ENCODE measurements at places on chromosomes 5 and 9.

GRCh38 chr5:53922508-53923498 lies 362.4 kb downstream of the NDUFS4 start:
- no peak for DNase-seq

- DNase-seq, result peak; percentile 52
These were observed 83.2 kb upstream of the SMIM15 start for GRCh38 chr5:61245486-61245885.

DNA sequence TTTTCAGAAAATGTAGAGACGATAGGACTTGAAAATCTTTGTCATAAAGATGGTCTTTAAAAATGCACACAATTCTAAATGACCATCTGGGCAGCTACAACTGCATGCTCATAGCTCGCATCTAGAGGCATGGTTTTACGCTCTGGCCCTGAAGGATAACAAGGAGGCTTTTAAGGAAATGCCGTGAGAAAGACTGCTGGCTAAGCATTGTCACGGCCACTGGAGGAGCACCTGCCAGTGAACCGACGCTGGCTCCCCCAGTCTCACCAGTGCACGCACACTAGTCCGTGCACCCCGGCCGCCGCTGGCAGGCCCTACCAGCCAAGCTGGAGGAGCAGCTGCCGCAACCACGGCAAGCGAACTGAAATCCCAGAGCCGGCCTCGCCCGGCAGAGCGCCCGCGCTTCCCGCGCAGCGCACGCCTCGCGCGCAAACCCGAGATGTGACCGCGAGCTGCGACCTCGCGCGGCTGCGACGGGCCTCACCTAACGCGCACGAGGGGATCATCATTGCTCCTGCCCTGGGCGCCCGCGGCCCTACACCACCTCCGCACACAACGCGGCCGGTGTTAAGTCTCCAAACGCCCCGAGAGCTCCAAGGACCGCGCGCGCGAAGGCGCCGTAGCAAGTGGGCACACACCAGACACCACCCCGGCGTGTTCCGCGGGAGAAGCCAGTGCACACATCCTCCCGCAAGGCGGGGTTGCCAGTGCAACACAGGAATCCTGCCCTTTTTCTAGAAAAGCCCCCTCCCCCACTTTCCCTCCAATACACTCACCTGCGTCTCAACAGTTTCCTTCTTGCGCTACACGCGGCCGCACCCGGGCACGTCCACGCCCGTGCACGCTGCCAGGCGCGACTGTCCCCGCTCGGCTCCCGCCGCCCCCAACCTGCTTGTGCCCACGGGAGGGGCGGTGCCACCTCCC lies 5.3 kb downstream of the ELAVL2 start:
- DNase-seq, result no peak

DNA sequence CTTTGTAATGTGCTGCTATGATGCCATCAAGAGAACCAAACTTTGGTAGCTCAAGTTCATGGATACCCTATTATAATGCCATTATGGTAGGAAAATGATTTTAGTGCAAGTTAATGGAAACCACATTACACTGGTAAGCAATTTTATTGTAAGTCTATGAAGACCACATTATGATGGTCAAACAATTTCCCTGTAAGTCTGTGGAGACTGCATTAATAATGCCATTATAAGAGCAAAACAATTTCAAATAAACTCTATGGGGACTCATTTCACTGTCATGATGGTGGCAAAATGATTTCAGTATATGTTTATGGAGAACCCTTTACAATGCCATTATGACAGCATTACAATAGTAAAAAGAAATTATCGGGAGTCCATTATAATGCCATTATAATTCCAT lies 602.0 kb upstream of the MEF2C start:
- DNase-seq, result no peak

DNA sequence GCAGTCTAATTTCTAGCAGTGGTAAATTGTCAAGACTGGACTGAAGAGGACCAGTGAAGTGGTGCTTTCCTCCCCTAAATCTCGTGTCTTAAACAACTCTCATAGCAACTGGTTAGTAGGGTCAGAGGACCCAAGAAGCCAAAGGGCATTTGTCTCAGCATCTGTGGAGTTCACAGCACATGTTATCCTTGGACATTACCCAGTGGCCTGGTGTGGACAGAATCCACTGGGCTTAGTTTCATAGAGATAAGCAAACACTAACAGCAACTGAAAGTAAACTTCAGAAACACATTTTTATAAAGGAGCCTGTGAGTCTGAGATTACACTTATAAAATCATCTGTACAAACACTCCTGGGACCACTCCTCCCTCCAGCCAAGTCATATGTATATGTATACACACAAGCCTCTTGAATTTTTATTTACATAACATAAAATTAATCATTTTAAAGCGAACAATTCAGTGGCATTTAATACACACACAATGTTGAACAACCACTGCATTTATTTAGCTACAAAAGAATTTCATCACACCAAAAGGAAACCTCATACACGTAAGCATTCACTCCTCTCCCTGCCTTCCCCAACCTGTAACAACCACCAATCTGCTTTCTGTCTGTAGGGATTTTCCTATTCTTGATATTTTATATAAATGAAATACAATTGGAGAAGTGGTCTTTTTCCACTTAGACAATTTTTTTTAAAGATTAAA lies 457.8 kb downstream of the RASEF start:
- no peak for DNase-seq

DNA sequence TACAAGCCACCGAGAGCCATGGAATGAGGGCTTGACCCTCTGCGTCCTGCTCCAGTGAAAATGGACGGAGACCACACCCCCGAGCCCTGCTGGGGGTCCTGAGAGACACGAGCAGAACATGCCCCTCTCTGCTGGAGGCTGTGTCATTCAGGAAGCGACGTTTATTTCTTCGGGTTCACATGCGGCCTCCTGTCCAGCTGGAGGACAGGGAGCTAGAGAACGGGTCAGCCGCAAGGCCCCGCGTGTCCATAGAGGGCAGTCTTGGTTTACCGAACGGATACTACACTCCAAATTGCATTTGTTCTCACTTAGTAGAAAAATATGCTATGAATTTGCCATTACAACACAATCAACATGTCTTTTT lies 36.1 kb downstream of the MRPL36 start:
- peak; percentile 77 for DNase-seq

- DNase-seq, result no peak
These were observed 16.0 kb downstream of the FAM174A start for GRCh38 chr5:100551183-100551582.

GRCh38 chr9:5040730-5041389 lies 55.8 kb downstream of the JAK2 start:
- no peak for DNase-seq

- DNase-seq, result no peak
These were observed 16.7 kb downstream of the MARVELD2 start for GRCh38 chr5:69431424-69432303.

GRCh38 chr5:120684213-120684612 lies 220.1 kb downstream of the PRR16 start:
- no peak for DNase-seq

DNA sequence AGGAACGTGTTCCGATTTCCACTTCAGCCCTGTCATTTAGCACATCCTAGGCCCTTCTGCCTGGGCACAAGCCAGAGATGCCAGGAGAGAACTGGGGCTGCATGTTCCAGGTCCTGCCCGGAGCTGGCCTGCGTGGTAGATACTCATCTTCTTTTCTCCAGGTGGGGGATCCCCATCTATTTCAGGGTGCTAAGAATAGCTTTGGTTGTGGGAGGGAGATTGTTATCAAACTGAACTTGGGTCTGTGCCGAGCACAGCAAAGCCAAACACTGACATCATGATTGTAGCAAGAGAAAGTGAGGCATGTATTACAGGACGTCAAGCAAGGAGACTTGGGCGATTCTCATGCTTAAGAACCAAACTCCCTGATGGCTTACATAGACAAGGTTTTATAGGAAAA lies 18.2 kb downstream of the C9orf153 start:
- DNase-seq, result no peak

DNA sequence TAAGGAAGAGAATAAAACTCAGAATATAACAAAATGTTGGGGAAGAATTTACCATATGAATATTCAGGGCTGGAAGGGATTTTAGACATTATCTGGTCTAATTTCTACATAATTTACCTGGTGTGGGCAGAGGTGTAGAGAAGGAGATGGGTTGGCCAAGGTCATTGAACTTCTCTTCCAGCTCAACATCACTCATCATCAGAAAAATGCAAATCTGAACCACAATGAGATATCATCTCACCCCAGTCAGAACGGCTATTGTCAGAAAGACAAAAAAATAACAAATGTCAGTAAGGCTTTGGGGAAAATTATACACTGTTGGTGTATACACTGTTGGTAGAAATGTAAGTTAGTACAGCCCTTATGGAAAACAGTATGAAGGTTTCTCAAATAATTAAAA lies 121.7 kb downstream of the PTTG1 start:
- no peak for DNase-seq

DNA sequence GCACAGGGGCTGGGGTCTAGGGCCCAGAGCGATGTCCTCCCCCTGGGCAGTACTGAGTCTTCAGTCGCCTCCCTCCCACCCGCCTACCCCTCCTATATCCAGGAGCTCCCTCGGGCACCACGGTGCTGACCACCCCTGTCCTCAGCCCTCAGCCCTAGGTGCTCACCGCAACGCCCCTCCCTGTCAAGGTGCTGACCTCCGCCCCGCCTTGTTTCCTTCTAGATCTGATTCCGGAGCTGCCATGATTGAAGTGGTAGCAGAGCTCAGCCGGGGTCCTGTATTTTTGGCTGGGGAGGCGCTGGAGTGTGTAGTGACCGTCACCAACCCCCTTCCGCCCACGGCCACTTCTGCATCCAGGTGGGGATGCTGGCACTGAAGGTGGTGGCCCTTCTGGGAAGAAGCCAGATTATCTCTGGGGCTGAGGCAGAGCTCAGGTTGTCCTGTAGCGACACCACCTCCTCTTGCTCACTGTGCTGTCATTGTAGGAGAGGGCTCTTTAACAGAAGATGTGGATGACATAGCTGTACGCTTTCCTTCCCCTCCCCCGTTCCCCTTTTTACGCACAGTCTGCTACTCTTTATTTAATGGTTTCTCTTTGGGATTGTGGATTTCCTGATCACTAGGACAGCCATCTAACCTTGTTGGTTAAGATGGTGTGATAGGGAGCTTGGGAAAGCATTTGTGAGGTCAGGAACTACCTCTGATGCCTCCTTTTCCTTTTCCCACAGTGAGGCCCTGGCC lies 598 bp downstream of the RGP1 start:
- DNase-seq, result peak; percentile 32

GRCh38 chr9:3873818-3874217 lies 348.0 kb upstream of the RFX3 start:
- no peak for DNase-seq

DNA sequence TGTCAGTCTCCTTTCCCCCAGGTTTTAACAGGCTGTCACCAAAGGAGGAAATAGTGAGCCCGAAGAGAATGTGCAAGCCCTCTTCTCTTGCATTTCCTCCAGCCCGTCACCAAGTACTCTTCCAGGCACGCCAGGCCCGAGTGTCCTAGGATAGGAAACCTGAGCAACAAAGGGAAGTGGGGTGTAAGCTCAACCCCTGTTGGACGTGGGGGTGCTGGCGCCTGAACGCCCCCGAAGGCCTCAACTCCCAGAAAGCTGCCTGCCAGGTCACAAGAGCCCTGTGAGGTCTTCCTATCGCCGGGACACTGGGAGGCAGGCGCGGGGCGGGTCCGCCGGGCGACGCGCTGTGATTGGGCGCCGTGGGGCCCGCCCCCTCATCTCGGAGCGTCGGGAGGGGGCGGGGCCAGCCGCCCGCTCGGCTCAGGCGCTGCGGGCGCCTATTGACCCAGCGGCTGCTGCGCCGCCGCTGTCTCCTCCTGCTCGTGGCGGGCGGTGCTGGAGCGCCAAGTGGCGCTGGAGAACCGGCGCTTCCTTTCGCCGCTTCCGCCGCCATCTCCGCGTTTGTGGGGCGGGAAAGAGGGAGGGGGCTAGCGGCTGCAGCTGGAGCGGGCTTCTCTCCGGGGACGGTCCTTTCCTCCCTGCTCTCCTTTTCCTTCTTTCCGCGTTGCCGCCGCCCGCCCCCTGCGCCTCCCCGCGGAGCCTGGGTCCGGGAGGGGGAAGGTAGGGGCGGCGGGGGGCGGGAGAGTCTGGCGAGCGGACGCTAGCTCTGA lies 572 bp upstream of the MAN2A1 start:
- DNase-seq, result peak; percentile 99

- DNase-seq, result peak; percentile 11
These were observed 38.6 kb downstream of the RANBP6 start for GRCh38 chr9:5976674-5977397.

- DNase-seq, result no peak
These were observed 32.6 kb downstream of the PAX5 start for GRCh38 chr9:37001459-37001858.

- no peak for DNase-seq
These were observed 11.6 kb upstream of the ASPN start for GRCh38 chr9:92493749-92494387.

DNA sequence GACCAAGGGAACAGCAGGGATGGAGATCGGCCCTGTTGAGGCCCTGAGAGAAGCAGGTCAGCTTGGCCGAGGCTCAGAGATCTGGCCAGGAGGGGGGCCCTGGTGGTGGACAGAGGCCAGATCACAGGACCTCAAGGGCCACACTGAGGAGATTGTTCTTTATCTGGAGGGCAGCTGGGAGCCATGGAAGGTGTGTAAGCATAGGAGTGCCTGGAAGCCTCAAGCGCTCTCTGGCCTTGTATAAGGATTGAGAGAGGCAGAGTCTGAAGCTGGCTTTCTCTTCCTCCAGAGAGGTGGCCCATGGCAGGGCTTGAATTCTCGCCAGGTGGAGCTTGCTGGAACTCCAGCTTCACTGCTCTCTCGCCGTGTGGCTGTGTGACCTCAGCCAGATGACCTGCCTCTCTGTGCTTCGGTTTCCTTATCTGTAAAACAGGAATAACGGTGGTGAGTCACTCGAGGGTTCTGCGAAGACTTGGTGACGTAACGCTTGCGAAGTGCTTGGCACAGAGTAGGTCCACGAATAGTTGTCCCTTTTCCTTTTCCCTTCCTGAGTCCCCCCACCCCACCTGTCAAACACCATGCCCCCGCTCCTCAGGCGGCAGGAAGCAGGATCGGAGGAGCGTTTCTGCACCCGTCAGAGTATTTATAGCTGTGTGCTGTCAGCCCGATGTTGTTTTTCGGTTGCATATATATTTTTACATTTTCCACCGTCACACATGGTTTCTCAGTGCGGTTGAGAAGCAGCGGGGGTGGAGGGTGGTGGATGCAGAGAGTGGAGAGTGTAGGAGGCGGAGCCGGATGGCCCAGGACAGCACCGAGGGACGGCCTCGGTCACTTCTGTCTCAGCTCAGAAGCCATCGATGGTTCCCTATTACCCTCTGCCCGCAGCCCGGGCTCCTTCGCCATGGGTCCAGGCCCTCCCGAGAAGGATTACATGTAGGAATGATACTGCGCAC lies 17.0 kb upstream of the CRB2 start:
- peak; percentile 92 for DNase-seq

GRCh38 chr5:172766287-172767108 lies 4.5 kb downstream of the DUSP1 start:
- DNase-seq, result peak; percentile 88

GRCh38 chr5:5686356-5686755 lies 263.9 kb downstream of the ICE1 start:
- DNase-seq, result no peak

- DNase-seq, result no peak
These were observed 35.4 kb downstream of the CDKN2A start for GRCh38 chr9:21958833-21959232.
